Lung (tissue), 17 donors: ENCODE measurements at places on chromosomes 12 and 14. TPM values are rescaled to one million over a fixed set of nuclear protein-coding genes. Genes with fewer than 3 reads are reported as not detected.

Gene CLEC1A
- polyA plus RNA-seq: 9.9 TPM

Gene HNF1A
- polyA plus RNA-seq: 0.06 TPM

Gene KRT84
- not detected for polyA plus RNA-seq

Gene CCDC196
- not detected for polyA plus RNA-seq

Gene SALL2
- polyA plus RNA-seq: 2.9 TPM

Gene ESR2
- 0.20 TPM for polyA plus RNA-seq

- no peak for DNase-seq
Measured at GRCh38 chr12:121089031-121089812, 43.5 kb upstream of the P2RX7 start.

- peak; percentile 86 for DNase-seq
Measured at GRCh38 chr12:128613837-128614590, 209.7 kb downstream of the SLC15A4 start.

DNA sequence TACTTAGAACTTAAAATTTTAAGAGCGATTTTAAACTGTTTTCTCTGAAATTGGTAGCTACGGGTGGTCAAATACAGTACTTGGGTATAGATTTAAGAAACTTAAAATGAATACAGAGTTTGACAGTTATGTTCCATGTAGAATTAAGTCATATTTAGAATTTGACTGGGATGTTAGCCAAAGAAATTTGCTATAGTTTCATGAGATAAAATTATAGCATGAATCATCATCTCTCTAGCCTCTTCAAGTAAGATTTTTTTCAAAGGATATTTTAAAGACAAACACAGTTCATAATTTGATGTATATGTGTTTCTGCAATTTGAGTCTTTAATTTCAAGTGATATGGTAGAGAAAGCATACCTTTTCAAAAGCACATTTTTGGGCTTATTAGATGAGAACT, 41.0 kb downstream of the ZCRB1 start:
- DNase-seq: peak; percentile 18

- DNase-seq: no peak
Measured at GRCh38 chr12:41634091-41634490, 446.0 kb downstream of the PDZRN4 start.

- DNase-seq: no peak
Measured at GRCh38 chr12:56590237-56590830, 39.8 kb downstream of the BAZ2A start.

GRCh38 chr14:101706509-101707067, 54.9 kb upstream of the PPP2R5C start:
- DNase-seq: no peak

DNA sequence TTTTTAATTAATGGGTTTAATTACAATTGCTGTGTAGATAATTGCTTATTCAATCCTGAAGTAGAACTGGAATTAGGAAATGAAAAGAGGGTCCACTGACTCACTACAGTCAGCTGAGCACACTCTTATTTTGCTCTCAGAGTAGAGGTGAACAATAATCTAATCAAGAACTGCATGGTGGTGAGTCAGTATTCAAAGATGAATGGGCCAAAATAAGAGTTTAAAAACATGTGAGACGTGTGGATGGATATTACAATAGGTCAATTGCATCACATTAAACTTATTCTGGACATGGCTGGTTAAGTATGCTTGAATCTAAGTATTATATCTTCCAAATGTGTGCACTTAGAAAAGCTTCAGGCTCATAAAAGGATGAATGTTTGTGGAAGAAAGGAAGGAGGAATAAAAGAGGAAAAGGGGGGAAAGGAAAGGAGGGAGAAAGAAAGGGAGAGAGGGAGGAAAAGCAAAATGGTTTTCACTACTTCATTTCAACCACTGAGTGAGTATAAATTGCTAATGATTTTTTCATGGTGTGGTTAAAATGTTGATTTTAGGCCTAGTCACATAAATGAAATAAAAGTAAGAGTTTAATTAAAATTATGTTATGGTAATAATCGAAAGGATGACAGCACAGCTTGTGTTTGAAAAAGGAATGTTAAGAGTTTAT, 27.0 kb upstream of the EEA1 start:
- DNase-seq: no peak

- DNase-seq: no peak
Measured at GRCh38 chr14:64610049-64610746, 60.4 kb downstream of the PPP1R36 start.

DNA sequence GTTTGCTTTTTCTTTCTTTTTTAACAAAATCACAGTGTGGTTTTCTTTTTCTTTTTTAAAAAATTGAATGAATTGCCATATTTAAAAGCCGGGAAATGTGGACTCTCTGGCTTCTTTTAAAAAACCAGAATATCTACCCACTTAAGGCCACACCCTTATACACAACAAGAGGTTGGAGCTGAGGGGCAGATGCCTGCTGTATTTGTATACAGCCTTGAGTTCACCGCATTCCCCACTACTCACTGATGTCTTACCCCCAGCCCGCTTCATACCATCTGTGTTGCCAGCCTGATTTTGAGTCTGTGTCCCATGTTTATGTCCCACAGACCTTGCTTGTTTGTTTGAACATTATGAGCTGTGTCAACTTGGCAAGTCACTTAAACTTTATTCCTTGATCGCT, 14.3 kb downstream of the JDP2 start:
- DNase-seq: no peak

GRCh38 chr12:99695050-99695449, 47.5 kb downstream of the GARIN6 start:
- DNase-seq: no peak

GRCh38 chr14:82724316-82724715, 1190.7 kb upstream of the SEL1L start:
- DNase-seq: no peak

DNA sequence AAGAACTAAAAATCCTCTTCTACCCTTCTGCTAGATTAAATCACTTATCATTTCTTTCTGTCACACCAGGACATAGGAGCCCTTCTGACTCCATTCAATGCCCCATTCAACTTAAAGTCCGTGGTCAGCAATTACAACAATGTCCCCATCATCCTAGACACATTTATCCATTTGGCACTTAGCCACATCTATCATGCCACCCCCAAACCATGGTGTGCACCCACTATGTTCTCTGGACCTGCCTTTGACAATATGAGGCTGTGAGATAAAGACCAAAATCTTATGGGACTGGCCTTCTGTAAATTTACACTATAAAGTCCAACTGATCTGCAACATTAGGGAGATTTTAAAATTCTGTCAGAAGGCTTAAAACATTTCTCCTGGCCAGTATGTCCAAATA, 104.4 kb downstream of the SSPN start:
- no peak for DNase-seq
